G401 (cell line): ENCODE measurements at places on chromosomes 5 and 9. TPM values are rescaled to one million over a fixed set of nuclear protein-coding genes. Genes with fewer than 3 reads are reported as not detected.
A peak's percentile ranks its signal among the peaks of the same experiment; 100 is the strongest.

GRCh38 chr9:123269281-123269680, 895 bp upstream of the STRBP start:
- no peak for DNase-seq

GRCh38 chr9:79651251-79651795, 79.6 kb downstream of the TLE4 start:
- DNase-seq = peak; percentile 59

GRCh38 chr5:108900668-108901067, 153.0 kb downstream of the FER start:
- no peak for DNase-seq

- peak; percentile 76 for DNase-seq
Measured at GRCh38 chr9:130689937-130690700, 3.5 kb upstream of the EXOSC2 start.

DNA sequence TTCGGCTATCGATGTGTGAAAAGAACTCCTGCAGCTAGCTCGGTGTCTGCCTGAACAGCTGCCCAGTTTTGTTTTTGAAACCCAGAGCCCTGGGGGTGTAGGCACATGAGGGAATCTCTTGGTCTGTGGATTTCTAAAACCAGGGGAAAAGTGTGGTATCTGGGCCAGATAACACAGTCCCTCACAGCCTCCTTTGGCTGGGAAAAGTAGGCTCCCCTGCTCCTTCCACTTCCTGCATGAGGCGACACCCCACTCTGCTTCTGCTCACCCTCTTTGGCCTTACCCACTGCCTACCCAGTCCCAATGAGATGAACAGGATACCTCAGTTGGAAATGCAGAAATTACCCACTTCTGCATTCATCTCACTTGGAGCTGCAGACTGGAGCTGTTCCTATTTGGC, 9.5 kb upstream of the CDO1 start:
- DNase-seq = no peak

DNA sequence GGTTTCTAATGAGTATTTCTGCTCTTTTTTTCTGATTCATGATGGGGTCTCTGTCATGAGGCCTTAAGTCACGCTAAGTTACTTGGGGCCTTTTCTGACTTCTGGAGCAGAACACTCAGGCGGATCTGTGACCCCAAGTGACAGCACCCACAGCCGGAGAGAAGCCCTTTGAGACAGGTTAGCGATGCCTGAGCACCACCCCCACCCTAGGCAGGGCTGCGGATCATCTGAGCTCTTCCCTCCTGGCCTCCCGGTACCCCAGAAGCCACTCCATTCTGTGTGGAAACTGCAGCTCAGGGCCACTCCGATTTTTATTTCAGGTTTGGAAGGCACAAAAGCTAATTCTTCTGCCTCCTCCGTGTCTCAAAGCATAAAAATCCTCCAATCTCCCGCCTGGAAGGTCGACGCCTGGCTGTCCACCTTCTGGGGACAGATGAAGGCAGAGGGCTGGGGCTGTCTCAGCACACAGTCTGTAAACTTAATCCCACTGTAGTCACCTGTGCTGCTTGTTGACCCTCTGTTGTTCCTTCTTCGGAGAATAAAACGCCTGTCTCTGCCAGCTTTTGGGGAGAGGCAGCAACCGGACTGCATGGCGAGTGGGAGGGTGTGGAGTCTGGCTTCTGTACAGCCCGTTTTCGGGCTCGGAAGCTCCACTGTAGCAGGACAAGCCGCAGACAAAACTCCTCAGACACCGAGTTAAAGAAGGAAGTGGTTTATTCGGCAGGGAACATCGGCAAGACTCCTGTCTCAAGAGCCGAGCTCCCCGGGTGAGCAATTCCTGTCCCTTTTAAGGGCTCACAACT, 88.8 kb downstream of the SPRY4 start:
- no peak for DNase-seq

DNA sequence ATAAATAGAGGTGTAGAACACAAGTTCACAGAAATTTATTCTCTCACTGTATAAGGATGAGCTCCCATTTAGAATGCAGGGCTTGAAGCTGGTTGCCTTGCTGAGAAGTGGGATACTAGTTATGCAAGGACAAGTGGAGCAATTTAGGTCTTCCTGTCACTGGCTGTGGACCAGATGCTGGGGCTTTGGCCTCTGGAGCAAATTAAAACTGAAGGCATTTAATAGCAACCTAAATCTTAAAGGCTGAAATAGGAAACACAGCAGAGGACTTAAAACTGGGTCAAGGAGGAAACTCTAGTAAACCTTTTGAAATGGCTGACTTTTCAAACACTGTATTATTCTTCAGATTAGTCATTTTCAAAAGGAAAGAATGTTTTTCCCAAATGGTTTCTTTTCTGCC, 319.4 kb downstream of the RAB3C start:
- no peak for DNase-seq

DNA sequence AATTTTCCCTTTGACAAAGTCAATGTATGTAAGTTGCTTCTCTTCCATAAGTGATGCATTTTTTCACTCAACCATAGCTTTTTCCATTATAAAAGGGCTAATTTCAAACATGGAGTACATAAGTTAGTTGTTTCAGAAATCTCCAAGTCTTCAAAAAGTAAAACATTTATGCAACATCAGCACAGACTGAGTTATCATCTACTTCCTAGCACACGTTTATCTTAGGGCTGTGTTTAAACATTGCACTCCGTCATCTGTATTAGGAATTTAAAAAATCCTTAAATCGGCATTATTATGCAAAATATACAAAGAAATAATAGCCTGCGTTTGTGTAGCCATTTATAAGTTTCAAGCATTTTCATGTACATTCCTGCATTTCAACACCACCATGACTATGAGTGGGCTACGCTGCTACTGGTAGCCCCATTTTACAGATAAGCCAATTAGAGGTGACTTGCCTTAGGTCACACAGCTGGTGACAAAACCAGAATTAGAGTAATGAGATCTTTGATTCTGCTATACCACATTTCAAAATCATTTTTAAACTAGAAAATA, 43.4 kb downstream of the PTPN3 start:
- DNase-seq = no peak

GRCh38 chr5:15691521-15691920, 191.5 kb downstream of the FBXL7 start:
- no peak for DNase-seq

DNA sequence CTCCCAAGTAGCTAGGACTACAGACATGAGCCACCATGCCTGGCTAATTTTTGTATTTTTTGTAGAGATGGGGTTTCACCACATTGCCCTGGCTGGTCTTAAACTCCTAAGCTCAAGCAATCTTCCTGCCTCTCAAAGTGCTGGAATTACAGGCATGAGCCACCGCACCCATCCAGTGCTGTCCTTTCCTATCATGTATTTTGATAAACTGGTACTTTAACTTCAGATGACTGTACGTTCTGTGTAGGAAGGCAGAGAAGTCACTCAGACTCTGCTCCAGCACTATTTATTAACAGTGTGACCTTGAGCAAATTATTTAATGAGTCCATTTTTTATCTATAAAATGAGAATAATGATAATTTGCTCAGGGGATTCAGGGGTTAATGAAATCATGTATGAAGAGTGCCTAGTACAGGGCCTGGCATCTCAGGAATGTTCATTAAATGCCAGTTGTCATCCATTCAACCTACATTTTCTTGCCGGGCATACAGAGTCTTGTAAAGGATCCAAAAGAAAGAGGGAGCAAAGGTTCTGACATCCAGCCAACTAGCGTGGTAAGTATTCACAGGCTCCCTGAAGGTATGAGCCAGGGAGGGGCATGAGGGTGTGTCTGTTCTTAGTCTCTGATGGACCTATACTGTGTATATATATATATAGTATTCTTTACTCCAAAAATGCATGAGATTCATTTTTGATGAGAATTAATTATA, 201.9 kb downstream of the PBX3 start:
- no peak for DNase-seq

- no peak for DNase-seq
Measured at GRCh38 chr9:38371495-38371894, 21.0 kb upstream of the ALDH1B1 start.

- DNase-seq = no peak
Measured at GRCh38 chr5:158589939-158590338, 509.8 kb downstream of the EBF1 start.

DNA sequence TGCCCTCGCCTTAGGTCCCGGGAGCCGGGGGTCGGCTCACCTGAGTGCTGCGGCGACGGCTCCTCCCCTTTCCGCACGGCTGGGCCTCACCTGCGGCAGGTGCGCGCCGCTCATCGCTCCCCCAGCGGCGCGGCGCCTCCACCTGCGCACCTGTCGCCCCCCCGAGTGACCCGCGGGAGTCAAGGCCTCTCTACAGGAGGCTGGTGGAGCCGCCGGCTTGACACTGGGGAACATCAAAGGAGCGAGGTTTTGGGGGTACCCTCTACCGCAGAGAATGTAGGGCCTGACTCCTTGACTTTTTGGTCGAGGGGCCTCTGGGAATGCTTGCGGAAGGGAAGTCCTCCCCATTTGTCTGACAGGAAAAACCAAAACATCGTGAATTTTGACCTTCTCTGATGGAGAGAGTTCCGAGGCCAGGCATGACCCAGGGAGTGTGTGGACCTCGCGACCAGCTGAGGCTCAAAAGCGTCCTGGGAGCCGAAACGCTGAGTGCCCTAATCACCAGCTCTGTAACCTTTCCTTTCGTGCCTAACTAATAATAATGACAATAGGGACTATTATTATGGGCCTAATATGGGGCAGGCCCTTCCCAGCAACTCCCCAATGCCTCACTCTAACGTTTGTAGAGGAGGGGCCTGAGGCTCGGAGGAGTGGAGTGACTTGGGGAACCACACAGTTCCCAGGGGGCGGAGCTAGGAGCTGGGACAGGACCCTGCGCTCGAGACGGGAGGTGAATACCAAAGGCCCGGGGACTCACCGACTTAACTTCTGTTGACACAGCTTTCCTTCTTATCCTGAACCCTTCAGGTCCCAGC, 714 bp upstream of the IER5L start:
- peak; percentile 57 for DNase-seq

DNA sequence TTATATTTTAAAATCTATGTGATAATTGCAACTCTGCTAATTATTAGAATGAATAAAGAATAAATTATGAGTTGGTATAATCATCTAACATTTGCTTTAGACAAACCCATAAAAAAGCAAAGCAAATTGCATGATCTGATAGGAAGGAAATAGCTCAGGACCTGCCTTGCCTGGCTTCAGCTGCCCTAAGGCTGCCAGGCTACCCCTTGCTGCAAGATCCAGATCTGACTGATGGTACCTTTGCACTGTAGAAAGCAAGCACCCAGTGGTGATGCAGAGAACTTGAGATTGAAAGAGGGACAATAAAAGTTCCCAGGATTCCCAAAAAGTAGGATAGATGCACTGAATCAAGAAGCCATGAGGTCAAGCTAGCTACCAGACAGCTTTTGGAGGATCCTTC, 100.9 kb upstream of the FSTL4 start:
- DNase-seq = no peak

DNA sequence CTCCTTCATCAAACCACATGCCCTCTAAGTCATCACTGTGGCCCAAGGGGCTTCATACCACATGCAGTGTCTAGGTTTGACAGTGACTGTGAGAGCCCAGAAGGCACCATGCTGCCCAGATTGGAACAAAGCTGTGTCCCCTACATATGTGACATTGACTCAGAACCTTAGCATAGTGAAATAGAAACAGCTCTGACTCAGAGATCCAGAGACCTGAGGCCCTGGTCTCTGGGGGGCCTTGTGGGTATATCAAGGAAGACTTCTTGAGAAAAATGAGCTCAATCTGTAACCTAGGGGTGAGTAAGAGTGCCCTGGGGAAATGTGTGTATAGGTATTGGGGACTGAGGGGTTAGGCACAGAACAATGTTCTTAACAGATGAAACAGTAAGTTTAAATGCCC, 7.1 kb upstream of the ENTREP1 start:
- no peak for DNase-seq

DNA sequence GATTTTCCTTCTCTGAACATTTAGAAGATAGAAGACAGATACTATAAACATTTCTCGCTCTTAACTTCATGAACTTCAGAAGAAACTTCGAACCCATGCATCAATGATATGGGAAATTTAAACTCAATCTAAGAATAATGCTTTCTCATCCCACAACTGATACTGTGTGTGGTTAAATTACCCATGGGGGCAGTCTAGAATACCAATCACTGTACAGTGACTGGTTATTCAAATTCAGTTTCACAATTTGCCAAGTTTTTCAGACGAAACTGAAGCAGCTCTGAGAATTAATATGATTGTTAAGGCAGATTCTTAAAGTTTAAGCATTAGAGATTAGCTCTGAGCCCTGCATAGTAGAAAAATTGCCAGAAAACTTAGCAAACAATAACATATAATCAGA, 431.0 kb downstream of the SH3GL2 start:
- no peak for DNase-seq

GRCh38 chr9:6656614-6657300, 11.2 kb upstream of the GLDC start:
- DNase-seq = no peak

GRCh38 chr5:3999929-4000328, 404.3 kb downstream of the IRX1 start:
- DNase-seq = no peak

DNA sequence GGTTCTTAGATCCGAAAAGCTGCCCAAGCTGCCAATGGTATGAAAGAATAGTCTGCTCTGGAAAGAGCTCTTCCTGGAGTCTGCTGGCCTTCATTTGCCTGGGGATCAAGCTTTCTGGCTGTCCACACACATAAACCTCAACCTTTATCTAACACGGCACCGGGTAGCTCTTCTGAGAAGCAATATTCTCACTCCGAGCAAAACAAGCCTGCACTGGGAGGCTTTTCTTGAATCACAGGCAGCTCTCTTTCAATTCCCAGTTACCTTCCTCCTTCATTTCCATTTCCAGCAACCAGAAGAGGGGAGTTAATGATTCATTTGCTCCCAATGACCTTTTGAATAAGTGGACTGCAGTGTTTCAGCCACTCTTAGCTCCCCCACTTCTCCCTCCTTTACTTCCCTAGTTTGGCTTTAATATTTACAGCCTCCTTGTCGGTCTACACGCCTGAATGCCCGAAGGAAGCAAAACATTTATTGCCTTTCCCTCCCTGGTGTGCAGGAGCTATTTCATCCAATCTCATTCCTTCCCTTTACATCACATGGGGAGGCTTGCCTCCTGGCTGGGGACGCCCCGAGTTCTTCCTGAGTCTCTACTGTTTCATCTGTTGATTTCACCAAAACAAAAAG, 187.1 kb downstream of the ARHGEF28 start:
- DNase-seq = no peak

- DNase-seq = no peak
Measured at GRCh38 chr9:28206280-28206679, 633.0 kb upstream of the C9orf72 start.

- DNase-seq = no peak
Measured at GRCh38 chr9:38066914-38067858, 1.8 kb downstream of the SHB start.

- DNase-seq = no peak
Measured at GRCh38 chr5:129120158-129120581, 25.6 kb downstream of the ISOC1 start.

The NOXA1 gene
- 0.18 TPM in 1 of 2 replicates, not detected in the other for total RNA-seq

The CEL gene
- 0.31 and 0.92 TPM in 2 replicates for total RNA-seq

The ARID3C gene
- total RNA-seq = 1.5 TPM in 1 of 2 replicates, not detected in the other

The TMEFF1 gene
- 11.8 and 24.6 TPM in 2 replicates for total RNA-seq

The MARCHF3 gene
- not detected in 2 replicates for total RNA-seq

The SH2D3C gene
- total RNA-seq = 4.6 and 6.5 TPM in 2 replicates

The ADAMTS12 gene
- not detected in 2 replicates for total RNA-seq

The WNT8A gene
- not detected in 2 replicates for total RNA-seq
